ENCODE measurements at places on chromosomes 16 and 17.

DNA sequence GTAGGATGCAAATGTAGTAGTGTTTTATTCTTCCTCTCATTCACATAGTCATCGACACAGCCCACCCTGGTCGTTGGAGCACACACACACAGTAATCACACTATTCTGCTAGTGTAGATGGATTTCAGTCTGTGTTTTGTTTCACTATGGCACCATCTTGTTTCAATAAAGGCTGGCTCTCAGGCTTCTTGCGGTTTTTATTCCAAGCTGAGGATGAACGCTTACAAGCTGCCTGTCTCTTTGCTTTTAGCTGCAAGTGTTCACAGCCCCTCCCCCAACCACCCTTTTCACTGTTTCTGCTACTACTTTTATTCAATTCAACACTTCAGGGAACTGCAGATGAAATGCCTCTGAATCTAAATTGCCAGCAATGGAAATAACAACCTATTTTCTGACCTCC, 140.9 kb upstream of the PMFBP1 start:
- no peak for DNase-seq

DNA sequence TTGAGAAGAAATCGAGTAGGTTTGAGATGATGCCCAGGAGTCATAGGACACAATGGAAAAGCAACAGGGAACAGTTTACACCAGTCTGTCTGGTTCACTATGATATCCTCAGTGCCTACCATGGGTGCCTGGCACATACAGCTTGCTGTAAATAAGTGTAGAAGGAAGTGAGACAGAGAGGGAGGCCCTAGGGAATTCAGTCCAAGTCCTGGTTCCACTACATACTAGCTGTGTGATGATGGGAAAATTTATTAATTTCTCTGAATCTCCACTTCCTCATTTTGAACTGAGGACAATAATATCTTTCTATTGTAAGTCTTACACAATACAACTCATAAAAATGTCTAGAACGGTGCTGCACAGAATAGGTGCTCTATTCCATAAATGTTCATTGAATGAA, 53.3 kb upstream of the LYRM9 start:
- no peak for DNase-seq

- DNase-seq = no peak
Measured at GRCh38 chr16:69314534-69314933, 3.4 kb downstream of the VPS4A start.

- DNase-seq = no peak
Measured at GRCh38 chr17:66281661-66282369, 20.6 kb upstream of the PRKCA start.

- no peak for DNase-seq
Measured at GRCh38 chr17:37532756-37533155, 43.1 kb downstream of the DUSP14 start.

GRCh38 chr17:37162800-37163199, 213.0 kb upstream of the C17orf78 start:
- DNase-seq = no peak

DNA sequence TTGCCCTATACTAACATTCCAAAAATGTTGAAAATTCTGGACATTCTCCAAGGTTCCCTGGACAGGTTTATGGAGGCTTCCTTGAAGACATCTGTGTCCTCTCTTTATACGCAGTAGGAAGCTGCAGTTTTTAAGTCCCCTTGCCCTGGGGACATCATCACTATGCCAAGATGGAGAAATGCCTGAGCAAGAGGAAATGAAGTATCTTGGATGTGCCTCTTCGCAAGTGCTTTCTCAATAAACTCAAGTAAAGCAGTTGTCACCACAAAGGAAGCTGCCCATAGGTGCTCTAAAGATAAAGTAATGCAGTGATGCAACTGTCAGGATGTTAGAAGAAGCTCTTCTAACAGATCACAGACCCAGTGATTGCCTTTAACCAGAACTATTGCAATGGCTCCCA, 71.0 kb downstream of the CDYL2 start:
- no peak for DNase-seq

- DNase-seq = no peak
Measured at GRCh38 chr16:53839150-53839549, 135.2 kb downstream of the FTO start.

DNA sequence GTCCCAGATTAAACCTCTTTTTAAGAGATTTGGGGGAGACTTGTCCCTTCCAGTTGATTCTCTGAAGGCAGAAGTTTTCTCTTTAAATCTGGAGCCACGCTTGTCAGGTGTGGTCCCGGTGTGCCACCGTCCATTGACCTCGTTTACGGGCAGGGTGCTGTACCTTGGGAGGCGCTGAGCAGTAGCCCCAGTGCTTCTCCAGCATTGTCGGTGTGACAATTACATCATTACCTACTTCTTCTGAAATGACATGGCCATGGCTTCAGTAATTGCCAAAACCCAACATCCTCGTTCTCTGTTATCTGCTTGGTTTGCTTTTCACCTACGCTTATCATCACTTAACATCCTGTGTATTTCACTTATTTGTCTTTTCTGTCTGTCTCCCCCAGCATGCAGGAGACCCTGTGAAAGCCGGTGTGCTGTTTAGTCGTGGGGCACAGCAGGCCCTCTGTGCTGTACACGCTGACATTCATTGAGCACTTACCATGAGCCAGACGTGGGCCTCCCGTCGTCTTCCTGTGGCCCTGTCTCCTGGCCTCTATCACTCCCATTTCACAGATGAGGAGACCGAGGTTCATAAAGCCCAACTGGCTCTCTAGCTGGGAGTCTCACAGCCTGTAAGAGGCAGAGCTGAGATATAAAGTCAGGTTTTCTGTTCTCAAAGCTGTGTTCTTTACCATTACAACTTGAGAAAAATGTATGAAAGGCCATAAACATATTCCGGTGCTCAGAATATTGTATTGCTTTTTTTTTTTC, 143.9 kb downstream of the CMIP start:
- no peak for DNase-seq

GRCh38 chr16:189604-190186, 9.4 kb downstream of the HBQ1 start:
- DNase-seq = no peak
